T-helper 22 cell (primary cell): ENCODE measurements at places on chromosomes 7 and 10.

DNA sequence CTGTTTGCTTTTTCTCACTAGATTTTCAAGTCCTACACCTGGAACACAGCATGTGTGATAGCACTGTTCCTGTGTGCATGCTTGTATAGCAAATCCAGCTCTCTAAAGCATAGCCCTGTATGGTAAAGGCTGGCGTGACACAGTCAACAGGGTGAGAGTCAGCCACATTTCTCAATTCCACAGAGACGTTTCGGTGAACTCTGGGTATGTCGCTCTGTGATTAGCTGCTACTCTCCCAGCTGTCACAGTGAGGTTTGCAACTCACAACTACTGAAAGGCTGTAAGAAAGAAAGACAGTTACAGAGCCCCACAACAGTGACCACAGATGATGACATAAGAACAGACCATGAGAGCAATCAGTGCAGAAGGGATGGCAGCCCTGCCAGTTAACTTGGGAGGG, 170.6 kb upstream of the IMMP2L start:
- DNase-seq, result no peak

GRCh38 chr10:48468866-48469511, 135.9 kb downstream of the ARHGAP22 start:
- no peak for DNase-seq

DNA sequence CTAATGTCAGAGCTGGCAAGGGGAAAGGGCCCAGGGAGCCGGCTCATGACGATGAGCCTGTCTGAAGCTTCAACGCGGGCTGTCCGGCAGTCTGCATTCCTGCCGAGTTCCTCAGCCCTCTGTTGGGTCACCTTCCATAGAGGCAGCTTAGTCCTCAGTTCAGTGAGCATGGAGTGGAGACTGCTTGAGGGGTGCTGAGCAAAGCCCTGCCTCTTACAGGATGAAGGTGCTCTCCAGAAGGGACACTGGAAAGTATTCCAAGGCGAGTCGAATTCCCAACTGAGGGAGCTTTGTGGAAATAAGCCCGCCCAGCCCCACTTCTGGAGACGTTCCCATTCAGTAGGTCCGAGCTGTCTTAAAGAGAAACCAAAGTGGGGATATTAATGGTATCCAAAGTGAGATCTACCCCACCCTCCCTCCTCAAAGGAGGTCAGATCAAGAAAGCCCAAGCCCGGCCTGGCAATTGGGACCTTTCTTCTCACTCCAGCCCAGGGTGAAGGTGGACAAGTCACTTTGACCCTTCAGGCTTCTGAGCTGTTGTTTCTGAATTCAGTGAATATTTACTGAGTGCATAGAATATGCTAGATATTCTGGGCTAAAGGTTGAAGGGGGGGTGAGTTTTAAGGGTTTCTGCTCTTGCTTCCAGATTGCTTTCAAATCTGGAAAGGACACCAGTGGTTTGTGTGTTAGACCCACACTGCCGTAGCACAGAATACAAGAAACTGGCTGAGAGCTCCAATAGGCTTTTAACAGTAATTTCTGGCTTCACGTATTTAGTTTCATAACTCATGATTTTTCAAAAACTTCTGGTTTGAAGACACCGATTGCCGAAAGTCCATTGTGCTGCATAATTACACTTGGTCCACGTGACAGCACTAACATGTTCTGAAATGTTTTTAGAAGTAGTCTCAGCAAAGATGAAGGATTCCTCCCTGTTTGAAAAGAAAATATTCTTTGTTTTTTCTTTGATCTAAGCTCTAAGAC, 3.5 kb downstream of the EGFR start:
- no peak for DNase-seq

- no peak for DNase-seq
These were observed 76.4 kb downstream of the DOCK4 start for GRCh38 chr7:112129655-112130323.

GRCh38 chr10:76459016-76459730, 1027.7 kb downstream of the LRMDA start:
- DNase-seq, result no peak

- DNase-seq, result no peak
These were observed 584 bp upstream of the ZMIZ1 start for GRCh38 chr10:79068203-79068561.

DNA sequence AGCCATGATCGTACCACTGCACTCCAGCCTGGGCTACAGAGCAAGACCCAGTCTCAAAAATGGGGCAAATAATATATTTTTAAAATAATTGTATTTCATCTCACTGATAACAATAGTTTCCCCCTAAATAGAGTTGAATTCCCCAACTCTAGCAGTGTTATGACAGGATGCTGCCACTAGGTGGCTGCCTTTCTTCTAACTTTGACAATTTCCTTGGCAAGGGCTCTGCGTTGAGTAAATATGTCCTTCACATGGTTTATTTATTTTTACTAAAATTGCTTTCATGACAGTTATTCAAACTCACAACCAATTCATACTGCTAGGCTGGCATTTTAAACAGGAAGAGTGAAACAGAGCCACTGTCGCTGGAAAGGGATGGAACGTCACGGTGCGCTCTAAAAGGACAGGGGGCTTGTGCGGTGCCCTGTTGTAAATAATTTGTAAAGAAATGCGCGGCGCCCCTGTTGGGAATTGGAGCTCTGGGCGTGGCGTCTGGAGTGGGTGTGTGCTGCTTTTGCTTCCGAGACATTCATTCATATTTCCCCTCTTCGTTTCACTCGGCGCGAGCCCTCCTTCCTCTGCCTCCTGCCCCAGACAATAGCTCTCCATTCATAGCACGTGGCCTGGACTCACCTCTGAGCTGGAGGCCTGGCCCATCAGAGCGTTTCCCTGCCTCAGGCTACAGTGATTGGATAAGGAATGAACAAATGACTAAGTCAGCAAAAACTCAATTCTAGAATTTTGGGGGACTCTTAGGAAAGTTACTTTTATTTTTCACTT, 20.5 kb upstream of the PITRM1 start:
- no peak for DNase-seq

GRCh38 chr7:123770378-123770777, 21.6 kb upstream of the WASL start:
- no peak for DNase-seq

DNA sequence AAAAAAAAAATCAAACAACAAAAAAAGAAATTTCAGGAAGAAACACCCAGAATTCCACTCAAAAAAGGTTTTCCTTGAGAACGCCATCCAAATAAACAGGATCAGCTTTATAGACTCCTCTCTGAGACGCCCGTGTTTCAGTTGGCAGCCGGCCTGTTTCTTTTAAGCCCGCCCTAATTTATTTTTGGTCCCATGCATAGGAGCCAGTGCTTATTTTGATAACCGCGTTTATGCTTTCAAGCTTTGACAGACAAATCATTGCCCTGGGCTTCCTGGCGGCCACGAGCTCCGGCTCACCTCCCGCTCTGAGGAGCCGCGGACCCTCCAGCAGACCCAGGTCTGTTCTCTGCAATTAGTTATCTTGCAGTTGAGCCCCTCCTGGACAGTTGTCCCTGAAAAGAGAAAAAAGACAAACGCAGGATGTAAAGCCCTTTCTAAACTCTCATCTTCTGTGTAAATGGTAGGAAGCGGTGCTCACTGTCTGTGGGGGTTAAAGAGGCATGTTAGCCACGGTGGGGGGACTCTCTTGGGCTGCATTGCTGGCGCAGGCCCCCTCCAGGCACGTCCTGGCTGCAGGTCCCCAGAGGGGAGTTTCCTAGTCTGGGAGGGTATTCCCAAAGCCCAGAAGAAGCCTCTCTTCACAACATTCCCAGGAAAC, 22.2 kb upstream of the UNCX start:
- no peak for DNase-seq

- DNase-seq, result no peak
These were observed 11.5 kb downstream of the IDE start for GRCh38 chr10:92562424-92562823.

DNA sequence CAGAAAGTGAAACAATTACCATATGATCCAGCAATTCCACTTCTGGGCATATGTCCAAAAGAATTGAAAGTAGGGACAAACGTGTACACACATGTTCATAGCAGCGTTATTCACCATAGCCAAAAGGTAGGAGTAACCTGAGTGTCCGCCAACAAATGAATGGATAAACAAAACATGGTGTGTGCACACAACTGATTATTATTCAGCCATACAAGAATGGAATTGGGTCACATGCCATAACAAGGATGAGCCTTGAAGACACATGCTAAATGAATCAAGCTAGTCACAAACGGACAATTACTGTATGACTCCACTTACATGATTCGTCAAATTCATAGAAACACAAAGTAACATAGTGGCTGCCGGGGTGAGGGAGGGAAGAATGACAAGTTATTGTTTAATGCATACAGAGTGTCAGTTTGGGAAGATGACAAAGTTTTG, 4.1 kb upstream of the OIT3 start:
- DNase-seq, result no peak

DNA sequence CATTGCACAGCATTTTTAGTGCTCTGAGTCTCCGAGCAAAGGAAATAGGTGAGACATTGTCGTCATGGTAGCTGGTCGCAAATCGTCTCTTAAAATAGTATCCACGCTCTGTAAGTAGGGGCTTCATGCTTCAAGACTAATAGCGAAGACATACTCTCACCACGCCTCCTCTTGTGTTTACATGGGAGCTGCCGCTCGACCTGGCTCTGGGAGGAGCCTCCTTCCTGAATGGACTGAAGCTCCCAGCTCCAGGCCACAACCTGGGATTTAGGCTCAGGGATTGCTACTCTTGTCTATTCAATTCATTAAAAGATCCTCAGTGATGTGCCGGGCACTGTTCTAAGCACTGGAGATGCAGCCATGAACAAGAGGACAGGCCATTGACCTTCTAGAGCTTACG, 196.1 kb upstream of the GALNT17 start:
- no peak for DNase-seq

GRCh38 chr10:95411635-95412034, 120.8 kb upstream of the PDLIM1 start:
- no peak for DNase-seq

- no peak for DNase-seq
These were observed 1.7 kb upstream of the ST7 start for GRCh38 chr7:116951366-116952292.

- DNase-seq, result no peak
These were observed 61.7 kb downstream of the PDGFA start for GRCh38 chr7:457814-458510.

GRCh38 chr10:61732629-61733278, 70.0 kb downstream of the CABCOCO1 start:
- no peak for DNase-seq

GRCh38 chr10:1424648-1425047, 312.7 kb downstream of the ADARB2 start:
- DNase-seq, result no peak
